WERI-Rb-1 (cell line): ENCODE measurements at places on chromosomes 7 and 10.
A peak's percentile ranks its signal among the peaks of the same experiment; 100 is the strongest.

- DNase-seq: no peak
Measured at GRCh38 chr7:118734541-118734940, 510.0 kb downstream of the ANKRD7 start.

GRCh38 chr7:15228831-15229230 is 326.3 kb upstream of the DGKB start:
- DNase-seq: no peak

DNA sequence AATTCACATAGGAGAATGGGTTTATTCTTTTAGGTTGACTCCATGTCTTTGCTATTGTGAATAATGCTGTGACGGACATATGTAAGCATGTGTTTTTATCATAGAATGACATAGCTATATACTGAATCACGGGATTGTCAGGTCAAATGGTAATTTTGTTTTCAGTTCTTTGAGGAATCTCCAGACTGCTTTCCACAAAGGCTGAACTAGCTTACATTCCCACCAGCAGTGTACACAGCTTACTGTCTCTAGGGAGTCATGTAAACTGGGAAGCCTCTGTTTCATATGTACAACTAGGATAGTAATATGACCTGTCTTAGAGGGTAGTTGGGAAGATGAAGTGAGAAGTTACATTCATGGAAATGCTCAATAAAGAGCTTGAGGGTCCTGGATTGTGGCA is 6.8 kb upstream of the C10orf120 start:
- no peak for DNase-seq

DNA sequence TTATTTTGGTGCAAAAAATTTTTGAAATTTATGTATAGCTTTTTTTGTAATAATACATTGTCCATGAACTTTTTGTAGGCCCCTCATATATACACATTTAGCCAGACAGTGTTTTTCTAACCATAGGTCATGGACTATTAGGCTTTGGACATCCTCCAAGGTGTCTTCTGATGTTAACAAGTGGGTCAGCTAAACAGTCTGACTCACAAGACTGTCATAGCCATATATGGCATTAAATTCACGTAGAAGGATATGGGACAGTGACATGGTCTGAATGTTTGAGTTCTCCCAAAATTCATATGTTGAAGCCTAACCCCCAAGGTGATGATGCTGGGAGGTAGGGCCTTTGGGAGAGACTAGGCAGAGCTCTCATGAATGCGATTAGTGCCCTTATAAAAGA is 14.0 kb upstream of the NUB1 start:
- DNase-seq: no peak

GRCh38 chr7:151336027-151336708 is 5.4 kb upstream of the NUB1 start:
- DNase-seq: no peak

DNA sequence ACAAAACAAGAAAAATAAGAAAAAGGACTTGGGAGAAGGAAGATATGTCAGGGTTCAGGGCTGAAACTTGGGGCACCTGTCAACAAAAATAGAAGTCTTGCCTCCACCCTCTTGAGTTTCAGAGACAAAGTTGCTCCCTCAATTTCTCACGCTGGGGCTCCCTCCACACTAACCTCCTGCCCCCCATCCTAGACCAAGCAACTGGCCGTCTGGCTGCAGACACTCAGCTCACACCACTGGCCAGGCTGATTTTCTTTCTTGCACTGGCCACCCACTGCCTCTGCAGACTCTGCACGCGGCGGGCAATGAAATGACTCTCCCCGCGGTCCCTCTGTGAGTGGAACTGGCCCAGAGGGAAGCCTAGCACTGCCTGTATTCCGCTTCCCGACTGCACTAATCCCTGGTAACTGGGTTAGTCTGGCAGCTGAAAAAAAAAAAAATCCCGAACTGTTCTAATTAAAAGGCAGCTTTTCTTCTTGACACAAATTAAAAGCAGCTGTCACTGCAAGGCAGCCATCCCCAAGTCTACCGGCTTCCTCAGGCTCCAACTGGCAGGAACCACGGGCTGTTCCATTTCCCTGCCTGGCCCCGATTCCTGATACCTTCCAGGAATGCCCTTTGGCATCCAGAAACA is 83.5 kb downstream of the SPDYE5 start:
- peak; percentile 59 for DNase-seq

DNA sequence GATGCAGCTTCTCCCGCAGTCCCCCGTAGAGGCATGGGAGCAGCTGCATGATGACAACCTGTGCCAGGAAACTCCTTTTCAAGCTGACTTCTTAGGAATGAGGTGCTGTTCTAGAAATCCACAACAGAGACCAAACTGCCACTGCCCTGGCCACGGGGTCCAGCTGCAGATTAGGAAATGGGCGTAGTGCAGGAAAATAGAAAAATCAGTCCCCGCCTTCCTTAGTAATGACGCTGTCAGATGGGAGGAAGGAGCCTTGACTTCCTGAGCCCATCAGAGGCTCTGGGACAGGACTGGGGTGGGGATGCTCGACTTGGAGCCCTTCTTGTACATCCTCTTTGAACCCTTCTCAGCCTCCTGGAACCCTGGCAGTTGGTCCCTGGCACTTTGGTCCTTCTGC is 227.8 kb upstream of the GRB10 start:
- no peak for DNase-seq

DNA sequence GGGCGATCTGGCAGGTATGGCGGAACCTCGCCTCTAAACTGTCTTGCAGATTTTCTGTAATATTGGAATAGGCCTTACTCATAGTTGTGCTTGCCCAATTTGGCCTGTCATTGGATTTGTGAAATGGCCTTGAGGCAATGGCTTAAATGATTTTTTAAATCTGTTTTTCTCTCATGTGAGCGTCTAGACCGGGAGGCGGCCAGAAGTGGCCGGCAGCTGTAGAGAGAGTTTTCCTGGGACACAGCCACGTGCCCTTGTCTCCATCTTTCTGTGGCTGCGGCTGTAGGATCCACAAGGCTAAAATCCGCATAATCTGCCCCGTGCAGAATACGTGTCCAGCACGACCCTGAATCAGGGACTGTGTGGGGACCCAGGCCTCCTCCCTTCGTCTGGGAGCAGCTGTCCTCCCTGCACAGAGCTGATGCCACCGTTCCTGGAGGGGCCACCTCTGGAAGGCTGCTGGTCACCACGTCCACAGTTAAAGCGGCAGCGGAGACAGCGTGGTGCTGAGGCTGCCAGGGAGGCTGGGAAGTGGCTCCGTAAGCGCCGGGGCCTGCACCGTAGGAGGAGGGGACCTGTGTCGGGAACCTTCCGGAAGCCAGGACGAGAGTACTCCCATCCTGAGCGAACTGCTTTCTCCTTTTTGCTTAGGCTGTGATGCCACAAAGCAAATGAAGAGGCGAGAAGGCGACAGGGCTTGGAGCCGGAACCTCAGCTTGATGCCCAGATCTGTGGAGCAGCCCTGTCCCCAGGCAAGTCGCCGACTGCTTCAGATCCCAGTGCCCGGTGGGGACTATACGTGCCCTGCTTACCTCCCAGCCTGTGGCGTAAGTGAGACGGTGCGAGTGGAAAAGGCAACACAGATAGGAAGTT is 99.8 kb downstream of the DYNC2I1 start:
- no peak for DNase-seq

- DNase-seq: no peak
Measured at GRCh38 chr7:77293046-77293445, 93.4 kb upstream of the FGL2 start.

GRCh38 chr7:156602283-156602682 is 38.3 kb upstream of the RNF32 start:
- DNase-seq: no peak

GRCh38 chr10:26792758-26793495 is 67.8 kb downstream of the ABI1 start:
- DNase-seq: no peak
